ENCODE measurements at places on chromosomes 12 and 14. TPM values are rescaled to one million over a fixed set of nuclear protein-coding genes. Genes with fewer than 3 reads are reported as not detected.

GRCh38 chr12:99042226-99042625 lies 397.1 kb downstream of the APAF1 start:
- no peak for DNase-seq

DNA sequence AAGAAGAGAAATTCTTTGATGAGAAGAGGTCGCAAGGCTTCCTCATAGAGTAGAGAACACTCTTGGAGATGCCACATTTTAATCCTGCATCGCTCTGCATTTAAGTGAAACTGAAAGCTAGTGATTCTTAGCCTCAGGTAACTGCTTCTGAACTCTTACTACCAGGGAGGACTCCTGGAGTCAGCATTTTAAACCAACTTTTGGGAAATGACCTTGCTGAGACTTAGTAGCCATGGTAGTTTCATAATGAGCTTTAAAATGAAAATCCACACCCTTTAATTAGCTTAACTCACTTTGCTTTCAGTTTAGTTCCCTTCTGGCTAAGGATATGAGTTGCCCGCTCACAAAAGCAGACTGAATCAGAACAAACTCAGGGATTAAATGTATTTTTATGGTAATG lies 80.3 kb downstream of the SYNE2 start:
- DNase-seq: no peak

The ANO4 gene
- not detected for total RNA-seq

DNA sequence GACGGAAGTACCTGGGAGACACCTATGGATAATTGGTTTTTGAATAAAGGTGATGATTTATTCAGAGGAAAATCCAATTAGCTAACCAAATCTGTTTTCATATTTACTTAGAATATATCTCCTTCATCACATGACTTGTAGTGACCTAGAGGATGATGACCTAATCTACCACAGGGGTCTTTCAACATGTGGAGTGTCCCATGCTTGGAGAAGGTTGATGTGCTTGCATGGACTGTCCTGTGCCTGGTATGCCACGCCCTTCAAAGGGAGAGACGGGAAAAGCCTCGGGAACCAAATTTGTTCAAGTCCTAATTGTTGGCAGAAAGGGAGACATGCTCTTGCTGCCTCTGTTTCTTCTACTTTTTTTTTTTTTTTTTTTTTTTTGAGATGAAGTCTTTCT lies 11.8 kb upstream of the PAPLN start:
- no peak for DNase-seq

DNA sequence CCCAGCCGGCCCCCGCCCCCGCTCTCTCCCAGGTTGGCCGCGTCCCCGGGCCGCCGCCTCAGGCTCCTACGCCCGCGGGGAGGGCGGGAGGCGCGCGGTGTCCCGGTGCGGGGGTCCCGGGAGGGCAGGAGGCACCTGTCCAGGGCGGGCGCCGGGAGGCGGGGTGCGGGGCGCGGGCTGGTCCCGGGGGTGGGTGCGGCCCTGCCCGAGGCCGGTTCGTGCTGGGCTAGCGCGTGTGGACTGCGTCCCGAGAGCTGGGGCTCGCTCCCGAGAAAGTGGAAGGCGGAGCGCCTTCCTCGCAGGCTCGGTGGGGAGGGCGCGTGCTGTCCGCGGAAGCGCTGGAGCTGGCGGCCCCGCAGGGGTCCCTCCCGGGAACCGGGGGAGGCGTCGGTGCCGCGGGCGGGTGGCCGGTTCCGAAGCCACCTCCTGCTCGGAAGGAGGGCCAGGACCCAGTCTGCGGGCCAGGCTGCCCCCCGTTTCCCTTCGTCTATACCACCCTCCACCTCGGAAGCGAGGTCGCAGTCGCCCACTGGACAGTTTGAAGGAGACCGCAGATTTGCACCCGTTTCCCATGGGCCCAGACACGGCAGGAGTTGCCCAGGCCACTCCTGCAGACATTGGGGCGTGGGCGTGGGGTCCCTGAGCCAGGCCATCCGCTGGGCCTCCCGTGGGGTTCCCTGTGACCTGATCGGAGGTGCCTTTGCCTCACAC lies 636 bp downstream of the ZFYVE21 start:
- peak; percentile 25 for DNase-seq

GRCh38 chr14:88823968-88824313 lies 510 bp upstream of the TTC8 start:
- DNase-seq: no peak

- DNase-seq: peak; percentile 25
Observed at GRCh38 chr12:47317175-47317915, 237.6 kb upstream of the AMIGO2 start.

The KRT71 gene
- total RNA-seq: not detected

The INSM2 gene
- not detected for total RNA-seq

The MGST1 gene
- total RNA-seq: 0.73 TPM

The DYRK2 gene
- 43.0 TPM for total RNA-seq

DNA sequence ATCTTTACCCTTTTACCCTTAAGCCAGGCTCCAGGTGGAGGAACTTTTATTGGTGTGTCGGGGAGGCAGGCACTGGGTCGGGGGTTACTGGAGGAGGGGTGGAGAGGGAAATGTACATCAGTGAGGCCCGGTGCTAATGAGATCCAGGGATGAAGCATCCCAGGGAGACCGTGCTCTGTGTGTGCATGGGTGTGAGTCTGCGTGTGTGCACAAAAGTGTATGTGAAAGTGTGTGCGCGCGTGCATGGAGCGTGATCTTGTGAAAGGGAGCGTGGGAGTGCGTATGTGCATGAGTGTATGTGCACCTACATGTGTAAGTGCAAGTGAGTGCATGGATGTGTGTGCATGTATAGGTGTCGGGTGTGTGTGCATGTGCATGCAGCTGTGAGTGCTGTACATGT lies 55.3 kb downstream of the AACS start:
- no peak for DNase-seq

DNA sequence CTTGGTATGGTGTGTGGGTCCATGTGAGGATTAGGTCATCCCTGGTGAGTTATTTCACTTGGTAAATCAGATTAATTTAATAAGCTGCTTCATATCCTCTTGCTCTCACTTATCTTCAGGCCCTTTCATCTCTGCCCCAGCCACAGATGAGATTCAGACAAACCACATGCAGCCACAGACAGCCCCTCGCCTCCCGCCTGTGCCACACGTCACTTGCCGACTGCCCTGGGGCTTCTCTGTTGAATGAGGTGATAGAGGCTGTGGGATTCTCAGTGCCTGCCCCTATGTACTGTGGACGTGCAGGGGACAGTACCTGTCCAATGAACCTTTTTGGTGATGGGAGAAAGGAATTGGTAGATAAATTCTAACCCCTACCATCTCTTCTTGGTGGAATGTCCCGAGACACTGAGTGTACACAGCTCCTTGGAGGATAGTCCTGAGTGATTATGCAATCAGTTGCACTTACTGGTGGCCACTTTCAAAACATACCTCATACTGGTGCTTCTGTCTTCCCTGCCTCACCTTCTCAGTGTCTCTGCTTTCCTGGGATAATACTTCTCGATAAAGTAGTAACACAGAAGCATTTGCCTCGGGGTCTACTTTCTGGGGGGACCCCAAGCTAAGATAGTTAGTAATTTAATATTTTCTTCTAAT lies 248.7 kb downstream of the TTC6 start:
- DNase-seq: no peak

The PARPBP gene
- total RNA-seq: 23.5 TPM

DNA sequence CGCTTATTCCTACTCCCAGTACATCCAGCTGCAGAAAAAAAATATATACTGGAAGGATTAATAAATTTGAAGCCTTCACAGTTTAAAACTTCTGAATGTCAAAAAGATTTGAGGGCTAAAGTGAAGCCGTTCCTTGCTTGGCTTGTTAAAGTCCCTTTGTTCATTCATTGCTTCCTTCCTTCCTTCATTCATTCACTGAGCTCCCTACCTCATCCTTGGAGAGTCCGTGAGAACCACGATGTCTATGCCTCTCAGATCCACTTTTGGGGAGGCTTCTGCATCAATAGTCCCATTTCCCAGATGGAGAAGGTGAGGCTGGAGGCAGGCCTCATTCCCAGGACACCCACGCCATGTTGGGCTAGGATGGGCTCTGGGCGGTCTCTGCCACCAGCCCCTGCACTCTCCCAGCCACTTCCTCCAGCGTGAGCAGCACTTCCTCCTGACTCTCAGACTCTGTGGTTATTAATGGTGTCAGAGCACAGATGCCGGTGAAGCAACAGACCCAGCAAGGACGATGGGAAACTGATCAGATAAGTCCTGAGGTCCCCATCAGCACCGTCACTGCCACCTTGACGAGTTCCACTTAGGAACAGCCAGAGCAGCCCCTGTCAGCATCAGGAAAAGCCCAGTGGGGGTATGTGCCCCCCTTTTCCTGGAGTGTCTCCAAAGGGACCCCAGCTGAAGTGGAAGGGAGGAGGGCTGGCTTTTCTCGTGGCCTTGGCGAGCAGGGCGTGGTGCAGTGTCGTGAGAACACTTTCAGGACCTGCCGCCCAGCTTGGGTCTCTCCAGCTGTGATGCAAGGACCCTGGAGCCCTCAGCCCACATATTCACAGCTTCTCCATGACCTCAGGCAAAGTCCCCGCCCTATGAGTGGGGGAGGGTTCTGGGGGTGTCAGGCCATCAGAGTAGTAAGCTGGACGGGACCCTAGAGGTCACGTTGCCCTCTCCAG lies 21.2 kb downstream of the ASB2 start:
- no peak for DNase-seq

DNA sequence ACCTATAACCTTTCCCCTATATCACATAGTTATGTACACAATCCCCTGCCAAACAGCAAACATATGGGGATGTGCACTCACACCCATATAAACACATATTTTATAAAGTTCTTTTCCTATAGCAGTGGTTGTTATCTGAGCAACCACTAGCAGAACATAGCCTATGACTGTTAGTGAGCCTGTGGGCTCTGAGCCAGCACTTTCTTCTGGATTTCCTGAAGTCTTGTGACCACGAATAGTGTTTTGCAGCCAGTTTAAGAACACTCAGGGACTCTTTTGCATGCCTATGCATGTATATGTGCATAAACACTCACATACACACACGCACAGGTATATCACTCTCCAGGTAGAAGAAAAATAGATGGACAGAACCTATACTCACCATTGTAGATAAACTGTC lies 17.1 kb downstream of the TESPA1 start:
- DNase-seq: no peak

- peak; percentile 48 for DNase-seq
Observed at GRCh38 chr12:12803186-12803585, 10.0 kb upstream of the DDX47 start.

The TMPRSS12 gene
- total RNA-seq: not detected

The TNFRSF1A gene
- 55.9 TPM for total RNA-seq

- DNase-seq: no peak
Observed at GRCh38 chr12:121064116-121064515, 25.1 kb upstream of the OASL start.

The CACNA1C gene
- total RNA-seq: 0.27 TPM

DNA sequence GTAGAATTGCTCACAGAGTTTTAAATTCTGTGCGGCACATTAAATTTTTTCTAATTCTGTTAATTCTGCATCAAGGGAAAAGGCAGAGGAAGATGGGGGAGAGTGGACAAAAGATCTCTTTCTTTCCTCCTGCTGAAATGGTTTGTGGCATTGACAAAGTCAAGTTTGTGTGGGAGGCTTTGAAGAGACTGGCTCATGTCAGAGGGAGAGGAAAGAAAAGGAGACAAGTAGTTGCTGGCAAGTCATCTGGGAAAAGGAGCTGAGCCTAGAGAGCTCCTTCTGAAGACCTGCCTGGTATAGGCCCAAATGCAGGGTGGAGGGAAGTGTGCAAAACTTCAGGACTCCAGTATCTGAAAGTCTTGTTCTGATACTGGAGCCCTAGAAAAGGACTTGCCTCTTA lies 36.3 kb downstream of the TTLL5 start:
- DNase-seq: no peak

The PTGER2 gene
- 67.9 TPM for total RNA-seq

- DNase-seq: no peak
Observed at GRCh38 chr12:11795913-11796459, 146.5 kb downstream of the ETV6 start.

The RNFT2 gene
- 11.8 TPM for total RNA-seq

- DNase-seq: peak; percentile 80
Observed at GRCh38 chr12:42144408-42145196, at the start of gene GXYLT1. Gene GXYLT1, minus strand, starts transcription at chr12:42144874. Its CDS starts 228 bp downstream, at chr12:42144646.

The ITGA7 gene
- 1.1 TPM for total RNA-seq
